ENCODE measurements at places on chromosomes 12 and 14.

GRCh38 chr12:118526255-118527095 lies 150.1 kb downstream of the SUDS3 start:
- no peak for DNase-seq

DNA sequence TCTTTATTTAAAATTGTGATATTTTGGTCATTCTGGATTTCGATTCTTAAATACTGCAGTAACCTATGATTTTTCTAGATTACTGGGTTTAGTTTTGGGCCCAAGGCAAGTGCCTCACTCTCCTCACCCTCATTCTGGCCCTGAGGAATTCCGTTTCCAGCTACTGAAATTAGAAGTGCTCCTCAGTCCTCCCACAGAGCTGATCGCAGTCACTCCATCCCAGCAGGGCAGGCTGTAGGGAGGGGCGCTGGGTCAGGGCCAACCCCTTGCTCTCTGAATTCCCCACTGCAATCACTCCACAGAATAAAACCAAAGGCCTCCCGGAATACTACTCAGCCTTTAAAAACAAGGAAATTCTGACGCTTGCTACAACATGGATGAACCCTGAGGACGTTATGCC lies 66.5 kb upstream of the DIO3 start:
- no peak for DNase-seq

GRCh38 chr14:99535448-99535847 lies 54.2 kb downstream of the CCNK start:
- no peak for DNase-seq

- no peak for DNase-seq
These were observed 8.7 kb upstream of the NIN start for GRCh38 chr14:50839691-50840090.

DNA sequence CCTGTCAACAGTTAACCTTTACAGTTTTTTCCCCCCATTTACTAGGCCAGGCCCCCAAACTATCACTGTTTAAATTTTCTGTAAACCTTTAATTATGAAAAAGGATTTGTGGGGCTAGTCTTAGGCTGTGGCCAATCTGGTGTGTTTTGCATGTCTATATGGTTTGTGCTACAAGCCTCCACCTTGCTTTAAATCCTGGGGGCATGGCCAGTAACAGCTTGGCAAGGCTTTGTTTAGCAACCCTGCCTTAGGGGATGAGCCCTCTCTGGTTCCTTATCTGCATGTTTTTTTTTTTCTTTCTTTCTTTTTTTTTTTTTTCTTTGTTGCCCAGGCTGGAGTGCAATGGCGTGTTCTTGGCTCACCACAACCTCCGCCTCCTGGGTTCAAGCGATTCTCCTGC lies 102.7 kb downstream of the KCNMB4 start:
- no peak for DNase-seq

DNA sequence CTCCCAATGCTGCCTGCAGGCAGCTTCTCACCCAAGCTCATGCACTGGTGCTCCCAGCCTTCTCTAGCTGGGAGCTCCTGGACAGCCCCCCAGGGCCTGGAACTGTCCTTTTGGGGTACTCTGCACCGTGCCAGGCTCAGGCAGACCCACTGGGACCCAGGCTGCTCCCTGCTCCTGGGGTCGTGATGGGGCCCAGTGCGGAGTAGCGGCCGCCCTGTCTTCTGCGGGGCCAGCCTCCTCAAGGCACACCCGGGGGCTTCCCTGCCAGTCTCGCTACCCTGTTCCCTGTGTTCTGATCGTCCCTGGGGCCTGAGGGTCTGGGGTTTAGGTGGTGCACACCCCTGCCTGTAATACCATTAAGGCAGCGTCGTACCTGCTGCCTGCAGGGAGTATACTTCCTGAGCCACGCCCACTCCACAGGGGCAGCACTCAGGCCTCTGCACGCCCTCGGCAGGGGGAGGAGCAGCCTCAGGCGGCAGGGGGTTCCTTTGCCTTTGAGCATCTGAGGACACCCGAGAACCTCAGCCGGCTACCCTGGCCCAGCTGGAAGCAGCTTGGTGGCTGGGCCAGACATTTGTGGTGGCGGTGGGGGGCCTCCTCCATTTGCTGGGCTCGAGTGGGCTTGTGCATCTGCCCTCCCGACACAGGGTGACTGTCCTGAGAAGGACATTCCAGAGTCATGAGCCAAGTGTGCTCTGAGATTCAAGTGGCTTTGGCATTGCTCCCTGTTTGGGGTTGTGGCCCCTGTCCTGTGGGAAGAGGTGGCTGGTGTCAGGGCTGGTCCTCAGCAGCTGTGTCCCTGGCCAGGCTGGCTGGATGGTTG lies 9.2 kb upstream of the CRIP2 start:
- no peak for DNase-seq

- no peak for DNase-seq
These were observed 44.4 kb upstream of the TMCC3 start for GRCh38 chr12:94694732-94695131.

GRCh38 chr14:96357216-96357615 lies 5.9 kb downstream of the ATG2B start:
- no peak for DNase-seq

DNA sequence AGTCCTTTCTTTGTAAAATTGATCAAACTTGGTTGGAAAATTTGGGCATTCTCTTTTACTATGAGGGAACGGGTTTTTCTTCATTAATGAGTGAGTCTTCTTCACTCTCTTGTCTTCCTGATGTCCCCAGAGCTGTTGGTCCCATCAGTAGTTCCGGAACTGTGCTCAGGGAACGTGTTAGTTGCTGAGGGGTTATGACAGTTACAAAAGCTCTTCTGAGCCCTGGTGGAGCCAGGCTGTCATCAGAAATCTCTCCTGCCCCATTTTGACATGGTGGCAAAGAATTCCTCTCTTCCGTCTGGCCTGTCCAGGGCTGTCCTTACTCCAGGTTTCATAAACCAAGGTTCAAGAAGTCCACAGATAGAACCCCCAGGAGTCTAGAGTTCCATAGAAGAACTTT lies 208.5 kb downstream of the SLC41A2 start:
- no peak for DNase-seq
